ENCODE measurements at places on chromosomes 2 and 18.

- peak; percentile 69 for DNase-seq
Measured at GRCh38 chr2:159226059-159226461, 60.4 kb downstream of the WDSUB1 start.

DNA sequence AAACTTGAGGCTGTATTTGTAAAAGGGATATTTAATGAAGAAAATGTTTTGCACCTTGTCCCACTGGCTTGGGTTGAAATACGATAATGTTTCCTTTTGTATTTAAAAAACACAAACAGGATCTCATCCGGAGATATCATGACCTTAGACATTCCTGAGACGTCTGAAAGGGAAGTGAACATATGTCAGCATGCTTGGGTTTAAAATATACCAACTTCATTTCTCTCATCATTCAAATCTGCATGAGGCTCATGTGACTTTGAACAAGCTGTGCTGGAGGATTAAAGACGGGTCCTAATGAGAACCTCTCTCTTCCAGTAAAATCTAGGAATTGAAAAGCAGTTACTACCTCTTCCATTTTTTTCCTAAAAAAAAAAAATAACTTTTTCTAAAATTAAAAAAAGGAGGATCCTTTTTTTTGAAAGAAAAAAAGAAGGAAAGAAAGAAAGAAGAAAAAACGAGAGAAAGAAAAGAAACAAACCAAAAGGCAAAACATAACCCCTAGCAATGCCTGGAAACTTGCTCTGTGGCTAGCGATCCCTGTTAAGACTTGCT is 106.8 kb upstream of the ZFP36L2 start:
- DNase-seq = no peak

DNA sequence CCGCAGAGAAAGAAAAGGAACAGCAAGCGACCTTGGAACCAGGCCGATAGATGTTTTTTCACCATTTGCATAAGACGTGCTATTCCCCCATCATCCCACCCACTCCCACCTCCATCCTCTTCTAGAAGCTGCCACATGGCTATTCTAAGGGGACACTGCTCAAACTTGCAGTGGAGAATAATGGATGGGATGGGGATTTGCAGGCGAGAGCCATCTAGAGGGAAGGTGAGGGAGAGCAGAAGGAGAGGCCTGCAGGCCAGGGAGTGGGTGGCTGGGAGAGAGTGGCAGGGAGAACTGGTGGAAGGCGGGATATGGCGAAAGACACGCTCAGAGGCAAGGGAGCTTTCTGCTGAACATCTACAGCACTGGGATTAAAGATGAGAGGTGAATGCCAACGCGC is 84.9 kb downstream of the MAPK4 start:
- DNase-seq = peak; percentile 15

- no peak for DNase-seq
Measured at GRCh38 chr2:23220513-23221094, 164.4 kb upstream of the KLHL29 start.

- no peak for DNase-seq
Measured at GRCh38 chr2:95059656-95060370, 34.3 kb downstream of the MAL start.

GRCh38 chr18:13319629-13320028 is 101.1 kb downstream of the LDLRAD4 start:
- no peak for DNase-seq

DNA sequence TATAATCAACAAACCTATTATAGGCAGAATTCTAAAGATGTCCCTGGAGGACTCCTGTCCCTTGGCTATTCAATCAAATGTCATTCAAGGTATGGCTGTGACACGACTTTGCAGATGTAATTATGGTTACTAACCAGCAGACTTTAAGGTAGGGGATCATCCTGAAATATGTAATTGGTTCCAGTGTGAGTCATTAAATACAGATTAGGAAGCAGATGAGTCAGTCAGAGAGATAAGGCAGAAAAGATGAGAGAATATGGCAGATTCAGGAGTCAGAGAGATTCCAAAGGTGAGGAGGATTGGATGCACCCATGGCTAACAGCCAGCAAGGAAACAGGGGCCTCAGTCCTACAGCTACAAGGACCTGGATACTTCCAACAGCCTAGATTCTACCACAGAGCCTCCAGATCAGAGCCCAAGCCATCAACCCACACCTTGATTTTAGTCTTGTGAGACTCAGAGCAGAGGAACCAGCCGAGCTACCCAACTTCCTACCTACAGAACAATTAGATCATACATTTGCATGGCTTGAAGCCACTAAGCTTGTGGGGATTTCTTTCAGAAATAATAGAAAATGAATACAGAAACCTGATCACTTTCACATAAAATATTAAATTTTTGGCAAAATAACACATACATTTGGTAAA is 11.2 kb upstream of the PROM2 start:
- no peak for DNase-seq

GRCh38 chr2:83240611-83241010 is 1218.5 kb downstream of the SUCLG1 start:
- no peak for DNase-seq

- DNase-seq = peak; percentile 81
Measured at GRCh38 chr2:224946895-224947294, 95.4 kb downstream of the DOCK10 start.

DNA sequence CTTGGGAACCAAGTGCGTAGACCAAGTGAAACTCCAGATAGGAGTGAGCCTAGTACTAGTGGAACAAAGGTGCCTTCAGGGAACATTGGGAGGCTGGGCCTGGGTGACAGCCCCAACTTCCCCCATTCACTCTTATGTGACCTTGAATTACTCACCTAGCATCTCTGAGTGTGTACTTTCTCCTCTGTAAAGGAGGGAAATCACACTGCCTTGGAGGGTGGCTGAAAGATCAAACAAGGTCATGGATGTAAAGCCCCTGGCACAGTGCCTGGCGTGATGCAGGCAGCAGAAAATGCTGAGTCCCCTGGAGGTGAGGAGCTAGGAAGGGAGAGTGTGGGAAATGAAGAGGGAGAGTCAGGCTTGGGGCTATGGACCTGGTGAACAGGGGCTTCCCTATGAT is 45.9 kb downstream of the MARCO start:
- DNase-seq = no peak

DNA sequence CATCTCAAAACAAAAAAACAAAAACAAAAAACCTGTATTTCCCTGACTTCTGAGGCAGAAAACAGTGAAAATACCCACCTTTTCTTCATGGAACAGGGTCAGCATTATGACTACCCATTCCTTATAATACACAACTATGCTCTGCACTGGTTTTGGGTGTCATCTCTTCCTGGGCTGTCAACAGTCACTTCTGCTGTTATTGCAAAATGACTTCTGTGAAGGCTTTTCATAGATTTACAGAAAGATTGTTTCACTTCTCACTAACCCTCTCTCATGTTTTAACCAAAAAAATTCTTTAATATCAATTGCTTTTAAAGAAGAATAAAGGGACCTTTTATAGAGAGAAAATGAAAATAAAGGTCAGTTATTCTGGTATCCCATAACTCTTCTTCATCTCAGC is 26.5 kb upstream of the PIK3C3 start:
- no peak for DNase-seq

GRCh38 chr2:168203762-168204693 is 43.4 kb downstream of the STK39 start:
- no peak for DNase-seq

GRCh38 chr2:236395067-236395466 is 130.9 kb upstream of the ASB18 start:
- no peak for DNase-seq

DNA sequence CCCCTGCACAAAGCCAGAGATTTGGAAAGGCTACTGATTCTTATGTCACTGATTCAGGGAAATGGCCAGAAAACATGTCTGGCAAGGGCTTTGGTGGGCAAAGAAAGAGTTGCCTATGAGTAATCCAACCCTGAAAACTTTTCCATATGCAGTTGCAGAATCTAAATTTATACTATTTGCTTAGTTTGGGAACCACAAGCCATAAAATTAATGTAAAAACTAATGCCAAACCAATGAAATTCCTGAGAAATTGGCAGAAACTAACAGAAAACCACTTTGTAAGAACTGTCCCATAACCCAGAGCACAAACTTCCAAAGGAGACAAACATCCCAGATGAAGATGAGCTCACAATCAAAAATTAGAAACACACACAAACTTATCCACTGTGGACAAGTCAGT is 48.8 kb downstream of the TCF4 start:
- DNase-seq = peak; percentile 6

DNA sequence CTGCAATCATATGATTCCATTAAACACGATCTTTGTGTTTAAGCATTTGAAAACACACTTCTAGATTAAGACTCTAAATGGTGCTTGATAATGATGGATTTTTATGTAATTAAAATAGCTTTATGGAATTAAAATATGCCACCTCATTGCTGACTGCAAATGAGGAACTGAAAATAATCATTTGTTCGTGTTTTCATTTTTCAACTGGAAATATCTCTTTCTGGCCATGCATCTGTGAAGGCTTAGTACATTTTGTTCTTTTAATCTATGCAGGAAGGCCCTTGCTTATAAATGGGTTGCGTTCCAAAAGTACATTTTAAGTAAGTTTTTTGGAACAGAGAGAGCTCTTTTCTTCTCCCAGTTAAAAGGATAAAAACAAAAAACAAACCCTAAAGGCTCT is 125.5 kb downstream of the MC4R start:
- no peak for DNase-seq

DNA sequence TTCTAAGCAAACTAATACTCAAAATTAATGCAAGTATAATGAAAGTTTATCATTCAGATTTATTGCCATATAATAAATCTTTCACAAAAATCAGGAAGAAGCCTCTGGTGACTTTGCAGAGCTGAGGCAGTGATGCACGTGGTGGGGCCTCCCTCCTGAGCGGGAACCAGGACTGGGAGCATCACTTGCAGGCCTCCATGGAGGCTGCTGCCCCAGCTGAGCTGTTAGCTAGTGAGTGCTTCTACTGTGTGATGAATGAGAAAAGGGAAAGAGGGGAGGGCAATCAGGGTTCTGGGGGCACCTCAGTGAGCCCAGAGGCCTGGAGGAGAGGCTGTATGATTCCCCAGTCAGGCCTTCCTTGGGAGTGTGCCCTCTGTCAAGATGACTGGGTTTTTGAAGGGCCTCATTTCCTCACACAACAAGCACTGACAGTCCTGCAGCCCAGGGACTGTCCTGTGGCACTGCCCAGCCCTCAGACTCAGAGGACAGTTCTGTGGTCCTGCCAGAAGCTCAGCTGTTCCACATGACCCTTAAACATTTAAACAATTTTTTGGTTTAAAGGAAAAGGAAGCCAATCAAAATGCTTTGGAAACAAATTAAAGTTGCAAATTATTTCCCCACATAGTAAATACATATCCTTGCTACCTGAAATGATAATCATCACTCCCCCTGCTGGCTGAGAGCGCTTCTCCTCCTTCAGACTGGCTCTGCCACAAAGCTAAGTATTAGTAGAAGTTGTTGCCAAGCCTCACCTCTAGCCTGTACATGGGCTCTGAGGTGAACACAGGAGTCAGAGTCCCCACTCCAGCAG is 90.9 kb upstream of the SMAD7 start:
- DNase-seq = peak; percentile 55
